H9 (cell line): ENCODE measurements at places on chromosomes 6 and 20.

GRCh38 chr6:134114918-134115714 lies 62.7 kb upstream of the SLC2A12 start:
- no peak for DNase-seq

DNA sequence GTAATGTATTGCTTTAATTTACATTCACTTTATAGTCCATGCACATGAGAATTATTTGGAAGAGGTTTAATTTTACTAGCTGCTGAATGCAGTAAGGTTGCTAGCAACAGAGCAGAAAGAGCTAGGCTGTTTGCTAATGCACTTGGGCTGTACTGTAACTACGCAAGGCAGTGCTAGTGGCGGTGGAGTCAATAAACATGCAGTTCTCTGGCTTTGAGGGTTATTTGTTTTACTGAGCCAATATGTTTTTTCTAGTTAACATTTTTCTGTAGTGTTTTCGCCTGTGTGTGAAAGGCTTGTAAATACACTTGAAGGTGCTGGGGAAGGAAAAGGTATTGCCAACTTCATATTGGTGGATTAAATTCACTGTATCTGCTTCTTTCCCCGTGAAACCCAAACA lies 112.8 kb downstream of the BTBD3 start:
- DNase-seq = no peak

DNA sequence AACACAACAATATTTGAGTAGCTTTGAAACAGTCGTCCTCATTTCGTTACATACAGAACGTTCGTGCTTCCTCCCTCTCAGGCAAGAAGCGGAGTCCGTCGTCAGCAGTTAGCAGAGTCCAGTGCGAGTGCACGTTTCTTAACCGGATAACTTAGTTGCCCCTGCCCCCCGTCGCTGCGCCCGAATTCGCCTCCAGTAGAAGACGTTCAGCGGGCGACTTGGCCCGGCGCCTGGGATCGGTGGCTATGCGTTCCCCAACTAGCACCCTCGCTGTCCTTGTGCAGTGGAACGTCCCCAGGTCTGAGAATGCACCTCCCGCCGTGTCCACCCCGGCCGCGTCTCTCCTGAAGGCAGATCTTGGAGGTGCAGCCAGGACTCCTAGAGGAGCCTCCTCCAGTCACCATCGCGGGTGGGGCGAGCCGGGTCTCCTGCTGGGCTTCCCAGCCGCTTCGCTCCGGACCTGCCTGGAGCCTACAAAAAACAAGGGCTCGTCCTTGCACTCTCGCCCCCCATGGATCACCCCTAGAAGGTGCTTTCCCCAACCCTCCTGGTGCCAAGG lies 910 bp upstream of the PCSK2 start:
- peak; percentile 45 for DNase-seq

DNA sequence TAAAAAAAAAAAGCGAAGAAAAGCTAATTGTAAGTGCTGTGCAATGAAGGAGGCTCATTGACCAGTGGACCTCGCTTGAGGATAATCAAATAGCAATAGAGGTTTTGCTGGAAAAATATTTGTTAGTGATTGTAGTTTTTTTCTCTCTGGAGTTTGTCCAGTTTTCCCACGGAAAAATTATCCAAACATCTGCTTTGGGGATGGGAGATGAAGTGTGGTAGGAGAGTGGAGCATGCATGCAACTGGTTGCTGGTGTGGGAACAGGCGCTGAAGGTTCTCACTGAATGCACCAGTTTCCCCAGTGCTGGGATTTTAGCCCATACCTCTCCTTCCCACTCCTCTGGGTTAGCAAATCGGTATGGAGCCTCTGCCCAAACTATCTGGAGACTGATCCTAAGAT lies 281.7 kb upstream of the TAB2 start:
- DNase-seq = no peak

GRCh38 chr6:33699739-33700138 lies 11.8 kb downstream of the UQCC2 start:
- no peak for DNase-seq

- no peak for DNase-seq
Measured at GRCh38 chr6:64233746-64234145, 598.1 kb downstream of the PHF3 start.

GRCh38 chr6:149483849-149484655 lies 762 bp downstream of the ZC3H12D start:
- DNase-seq = no peak

DNA sequence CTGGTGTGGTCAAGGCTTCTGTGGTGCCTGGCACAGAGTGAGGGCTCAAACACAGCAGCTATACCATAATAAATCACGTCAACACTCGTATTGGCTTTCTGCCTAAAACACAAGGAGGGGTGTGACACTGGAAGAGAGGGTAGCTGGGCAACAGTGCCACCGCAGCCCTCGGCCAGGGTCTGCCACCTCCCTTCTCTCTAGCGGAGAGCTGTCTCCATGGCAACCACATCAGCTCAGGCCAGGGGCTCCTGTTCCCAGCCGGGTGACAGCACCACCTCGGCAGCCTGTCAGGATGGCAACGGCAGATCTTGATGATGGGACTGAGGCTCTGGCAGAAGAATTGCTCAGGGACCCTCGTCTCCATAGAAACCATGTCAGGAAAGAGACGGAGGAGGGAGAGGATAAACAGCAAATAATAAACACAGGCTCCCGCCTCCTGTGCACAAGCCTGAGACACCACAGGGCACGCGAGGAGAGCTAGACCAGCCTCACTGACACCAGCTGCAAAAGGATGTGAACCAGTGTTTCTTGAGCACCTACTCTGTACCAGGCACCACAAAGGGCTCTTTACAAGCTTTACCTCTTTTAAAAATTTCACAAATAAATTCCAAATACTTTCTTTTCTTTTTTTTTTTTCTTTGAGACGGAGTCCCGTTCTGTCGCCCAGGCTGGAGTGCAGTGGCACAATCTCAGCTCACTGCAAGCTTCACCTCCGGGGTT lies 50.4 kb upstream of the TLDC2 start:
- no peak for DNase-seq

- DNase-seq = no peak
Measured at GRCh38 chr20:52833901-52834300, 138.3 kb upstream of the TSHZ2 start.

DNA sequence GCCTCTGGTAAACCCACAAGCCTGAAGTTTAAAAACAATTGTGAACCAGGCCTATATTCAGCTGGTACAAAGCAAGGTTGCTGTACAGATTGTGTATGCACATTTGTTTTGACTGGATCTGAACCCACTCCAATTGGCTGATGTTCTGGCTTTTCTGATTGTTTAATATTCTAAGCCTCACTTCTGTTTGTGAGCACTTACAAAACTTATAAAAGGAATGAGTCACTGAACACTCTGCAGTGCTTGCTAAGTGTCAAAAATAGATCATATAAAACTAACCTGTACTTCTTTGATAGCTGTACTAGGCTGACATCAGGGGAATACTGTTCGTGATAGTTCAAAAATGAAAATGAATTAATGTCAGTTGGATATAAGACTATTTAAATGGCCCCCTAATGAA lies 12.1 kb downstream of the COL21A1 start:
- no peak for DNase-seq

- DNase-seq = no peak
Measured at GRCh38 chr20:12723811-12724210, 285.0 kb upstream of the SPTLC3 start.

DNA sequence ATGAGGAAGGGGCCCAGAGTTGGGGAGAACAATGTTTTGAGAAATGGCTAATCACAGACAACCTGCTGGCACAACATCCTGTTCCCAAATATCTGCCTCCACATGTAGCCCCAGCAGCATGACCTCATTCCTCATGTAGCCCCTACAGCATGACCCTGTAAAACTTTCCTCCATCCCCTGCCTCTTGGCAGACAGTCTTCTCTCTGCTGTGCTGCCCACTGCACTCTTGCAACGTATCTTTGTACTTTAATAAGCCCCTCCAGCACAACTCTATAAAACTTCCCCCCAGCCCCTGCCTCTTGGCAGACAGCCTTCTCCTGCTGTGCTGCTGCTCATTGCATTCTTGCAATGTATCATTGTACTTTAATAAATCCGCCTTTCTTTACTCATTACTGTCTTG lies 278.8 kb downstream of the HDGFL1 start:
- DNase-seq = no peak

DNA sequence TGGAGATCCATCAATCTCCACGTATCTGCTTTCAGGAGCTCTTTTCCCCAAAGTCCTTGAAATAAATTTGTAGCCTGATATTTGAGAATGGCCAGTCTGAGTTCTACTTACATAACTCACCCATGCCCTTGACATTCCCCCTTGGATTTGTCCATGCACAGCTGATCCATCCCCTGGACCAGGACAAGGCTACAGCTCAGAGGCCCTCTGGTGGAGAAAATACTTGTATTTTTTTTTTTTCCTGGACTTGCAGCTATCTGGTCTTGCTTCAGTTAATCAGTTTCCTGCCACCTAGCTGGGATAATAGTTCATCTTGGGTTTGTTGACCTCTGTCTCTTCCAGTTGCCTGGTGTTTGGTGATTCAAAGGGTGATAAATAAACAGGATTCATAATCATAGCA lies 467.6 kb downstream of the DHX35 start:
- no peak for DNase-seq

DNA sequence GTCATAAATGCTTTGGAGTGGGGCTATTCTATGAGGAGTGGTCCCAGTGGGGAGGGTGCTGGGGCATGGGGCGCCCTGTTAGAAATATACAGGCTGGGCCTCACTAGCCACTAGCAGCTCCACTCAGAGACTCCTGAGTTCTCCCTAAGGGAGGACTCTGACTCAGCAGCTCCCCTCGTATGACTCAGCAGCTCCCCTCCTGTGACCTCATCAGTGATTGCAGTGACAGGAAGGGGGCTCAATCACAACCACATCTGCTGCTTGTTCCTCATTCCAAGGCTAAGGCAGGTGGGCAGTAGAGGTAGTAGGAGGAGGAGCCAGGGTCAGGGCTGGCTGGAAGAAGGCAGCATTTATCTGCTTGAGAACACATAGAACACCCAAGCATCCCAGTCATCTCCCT lies 73.7 kb downstream of the PRND start:
- peak; percentile 56 for DNase-seq

DNA sequence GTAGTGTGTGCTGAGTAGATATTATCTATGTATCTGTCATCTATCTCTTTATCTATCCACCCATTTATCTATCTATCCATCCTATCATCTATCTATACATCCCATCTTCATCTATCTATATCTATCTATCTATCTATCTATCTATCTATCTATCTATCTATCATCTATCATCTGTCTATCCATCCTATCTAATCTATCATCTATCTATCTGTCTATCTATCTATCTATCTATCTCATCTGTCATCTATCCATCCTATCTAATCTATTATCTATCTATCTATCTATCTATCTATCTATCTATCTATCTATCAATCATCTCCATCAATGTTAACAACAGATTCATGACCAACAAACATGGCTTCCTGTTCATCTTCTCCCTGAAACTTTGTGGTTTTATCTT lies 90.5 kb upstream of the SLC24A3 start:
- no peak for DNase-seq

GRCh38 chr6:40585223-40585622 lies 1.9 kb downstream of the LRFN2 start:
- no peak for DNase-seq

DNA sequence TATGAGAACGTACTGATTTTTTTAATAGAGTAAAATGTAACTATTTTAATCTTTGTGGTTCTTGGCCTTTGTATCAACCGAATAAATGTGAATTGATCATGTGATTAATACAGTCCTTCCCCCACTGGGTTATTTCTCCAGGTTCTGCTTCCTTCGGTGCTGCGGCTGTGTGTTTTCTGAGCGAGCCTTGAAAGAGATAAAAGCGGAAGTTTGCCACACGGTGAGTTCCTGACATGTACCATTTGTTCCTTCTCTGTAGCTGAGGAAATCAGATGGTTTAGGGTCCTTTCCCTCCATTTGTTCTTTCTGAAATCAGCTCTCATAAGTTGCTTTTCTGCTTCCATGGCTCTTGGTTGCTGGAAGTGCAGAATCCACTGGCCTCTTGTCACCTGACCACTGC lies 15.5 kb downstream of the RTF2 start:
- DNase-seq = no peak

DNA sequence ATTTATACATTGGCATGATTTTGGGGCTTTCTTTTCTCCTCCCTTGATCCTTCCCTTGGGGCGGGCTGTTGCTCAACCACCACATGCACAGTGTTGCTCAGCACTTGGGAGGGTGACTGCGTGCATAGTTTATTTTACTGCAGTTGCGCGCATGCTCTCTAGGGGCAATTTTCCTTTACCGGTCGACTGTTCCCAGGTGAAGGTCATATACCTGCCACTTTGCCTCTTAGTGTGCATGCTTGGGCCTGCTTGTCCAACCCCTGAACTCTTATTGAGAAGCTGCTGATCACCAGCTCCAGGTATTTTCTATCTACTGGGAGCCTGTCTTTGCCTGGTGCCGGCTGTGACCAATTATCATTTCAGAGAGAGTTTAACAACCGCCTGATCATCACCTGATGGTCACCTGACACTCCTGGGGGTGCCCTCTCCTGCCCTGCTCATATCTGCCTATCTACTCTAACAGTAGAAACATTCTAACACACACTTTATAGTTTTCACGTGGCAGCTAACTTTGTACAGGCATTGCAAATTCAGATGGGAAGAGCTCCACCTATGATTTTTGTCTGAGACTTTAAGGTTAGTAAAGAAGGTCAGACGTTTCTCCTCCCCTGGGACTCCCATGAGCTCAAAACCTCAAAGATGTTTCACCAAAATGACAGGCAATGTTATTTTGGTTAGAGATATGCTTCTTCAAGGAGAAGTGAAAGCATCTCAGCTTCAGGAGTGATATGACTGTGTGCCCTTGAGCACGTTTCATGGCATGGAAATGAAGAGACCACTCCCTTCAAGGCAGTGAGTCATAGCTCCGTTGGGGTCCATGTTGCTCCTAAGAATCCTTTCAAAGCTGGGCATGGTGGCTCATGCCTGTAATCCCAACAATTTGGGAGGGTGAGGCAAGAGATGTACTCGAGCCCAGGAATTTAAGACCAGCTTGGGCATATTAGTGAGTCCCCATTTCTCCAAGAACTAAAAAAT lies 227.5 kb upstream of the MYLIP start:
- DNase-seq = no peak

DNA sequence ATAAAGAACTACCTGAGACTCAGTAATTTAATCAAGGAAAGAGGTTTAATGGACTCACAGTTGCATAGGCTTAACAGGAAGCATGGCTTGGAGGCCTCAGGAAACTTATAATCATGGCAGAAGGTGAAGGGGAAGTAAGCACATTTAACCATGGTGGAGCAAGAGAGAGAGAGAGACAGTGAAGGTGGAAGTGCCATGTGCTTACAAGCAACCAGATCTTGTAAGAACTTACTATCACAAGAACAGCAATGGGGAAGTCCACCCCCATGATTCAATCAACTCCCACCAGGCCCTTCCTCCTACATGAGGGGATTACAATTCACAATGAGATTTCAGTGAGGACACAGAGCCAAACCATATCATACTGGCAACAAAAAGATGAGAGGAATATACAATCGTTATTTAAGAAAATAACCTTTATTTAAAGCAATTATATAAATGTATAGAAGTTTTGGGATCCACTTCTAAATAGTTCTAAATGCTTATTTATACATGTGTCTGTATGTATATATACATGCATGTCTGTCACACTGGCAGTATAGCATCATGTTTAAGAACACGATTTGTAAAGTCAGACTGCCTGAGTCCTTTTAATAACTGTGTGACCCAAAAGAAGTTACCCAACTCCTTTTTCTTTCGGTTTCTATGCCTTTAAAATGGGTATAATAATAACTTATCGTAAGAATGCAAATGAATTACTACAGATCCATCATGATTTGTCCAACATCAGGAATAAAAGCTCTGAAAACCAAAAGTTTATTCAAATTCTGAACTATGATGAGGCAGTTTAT lies 255.7 kb upstream of the THEMIS start:
- no peak for DNase-seq

GRCh38 chr6:133396233-133396983 lies 155.3 kb downstream of the EYA4 start:
- DNase-seq = no peak
